ENCODE measurements at places on chromosomes 12 and 14. TPM values are rescaled to one million over a fixed set of nuclear protein-coding genes. Genes with fewer than 3 reads are reported as not detected.

Gene VRK1
- total RNA-seq = 47.0 TPM

DNA sequence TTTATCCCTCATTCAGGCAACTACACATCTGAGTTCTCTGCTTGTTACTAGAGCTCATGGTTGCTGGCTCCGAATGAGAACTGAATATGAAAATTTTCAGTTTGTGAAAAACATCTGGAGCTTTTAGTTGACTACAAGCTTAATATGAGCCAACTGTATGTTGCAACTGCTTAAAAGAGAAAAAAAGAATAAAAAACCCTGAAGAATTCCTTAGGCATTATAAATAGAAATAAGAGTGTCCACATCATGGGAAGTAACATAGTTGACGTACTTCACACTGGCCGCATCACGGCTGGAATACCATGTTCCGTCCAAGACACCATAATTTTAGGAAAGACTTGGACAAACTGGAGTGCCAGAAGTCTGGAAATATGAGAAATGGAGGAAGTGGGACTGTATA, 57.9 kb downstream of the PDE3A start:
- no peak for DNase-seq

GRCh38 chr12:31005944-31006361, 67.7 kb upstream of the DDX11 start:
- peak; percentile 84 for DNase-seq

Gene CDKN3
- total RNA-seq = 122 TPM

- peak; percentile 97 for DNase-seq
Measured at GRCh38 chr14:93042968-93043940, 72.5 kb downstream of the ITPK1 start.

- no peak for DNase-seq
Measured at GRCh38 chr14:99512110-99512449, 30.9 kb downstream of the CCNK start.

DNA sequence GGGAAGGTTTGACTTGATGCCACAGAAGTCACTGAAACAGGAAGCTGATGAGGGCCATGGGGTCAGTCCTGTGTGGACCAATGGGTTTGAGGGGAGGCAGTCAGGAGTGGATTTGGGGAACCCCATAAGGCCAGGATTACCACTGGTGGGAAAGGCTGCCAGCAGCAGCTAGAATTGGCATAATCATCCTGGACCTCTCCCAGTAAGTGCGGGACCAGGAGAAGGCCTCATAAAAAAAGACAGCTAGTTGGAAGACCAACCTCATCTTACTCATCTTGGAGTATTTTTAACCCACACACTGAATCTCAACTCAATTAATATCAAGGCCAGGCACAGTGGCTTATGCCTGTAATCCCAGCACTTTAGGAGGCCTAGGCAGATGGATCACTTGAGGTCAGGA, 22.7 kb downstream of the TBX3 start:
- DNase-seq = no peak

Gene HPD
- total RNA-seq = 0.47 TPM

DNA sequence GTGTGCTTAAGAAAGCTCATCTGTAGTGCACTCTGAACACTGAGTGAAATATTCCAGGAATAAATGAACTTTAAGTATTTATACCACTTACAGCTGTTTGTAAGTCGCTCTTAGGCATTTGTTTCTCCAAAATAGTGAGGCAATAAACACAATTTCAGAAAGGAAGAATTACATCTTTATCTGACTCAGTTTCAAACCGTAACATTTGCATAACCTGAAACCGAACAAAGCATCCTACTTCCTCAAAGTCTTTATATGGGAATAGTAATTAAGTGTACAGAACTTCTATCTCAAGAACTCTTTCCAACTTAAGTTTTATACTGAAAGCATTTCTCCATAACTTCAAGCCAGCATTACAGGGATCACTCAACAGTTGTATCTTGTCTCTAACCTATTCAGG, 58.4 kb downstream of the SOX5 start:
- no peak for DNase-seq

Gene CPM
- total RNA-seq = not detected

GRCh38 chr14:99395909-99396530, 84.6 kb downstream of the SETD3 start:
- peak; percentile 89 for DNase-seq

Gene CNTN1
- 0.20 TPM for total RNA-seq

DNA sequence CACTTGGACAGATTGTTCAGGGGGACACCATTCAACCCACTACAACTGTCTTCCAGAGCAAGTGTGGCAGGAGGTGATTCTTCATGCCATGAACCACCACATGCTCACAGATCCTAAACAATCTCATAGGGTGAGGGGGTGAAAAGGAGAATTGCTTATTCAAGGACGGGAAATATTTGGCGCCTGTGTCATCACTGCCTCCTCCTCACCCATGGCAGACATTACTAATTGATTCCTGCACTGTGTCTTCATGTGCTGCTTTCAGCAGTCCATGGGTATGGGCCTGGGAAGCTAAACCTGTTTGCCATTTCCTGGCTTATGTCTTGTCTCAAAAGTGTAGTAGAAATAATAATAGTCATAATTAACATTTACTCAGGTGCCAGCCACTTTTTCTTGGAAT, 31.3 kb downstream of the MMAB start:
- peak; percentile 90 for DNase-seq

DNA sequence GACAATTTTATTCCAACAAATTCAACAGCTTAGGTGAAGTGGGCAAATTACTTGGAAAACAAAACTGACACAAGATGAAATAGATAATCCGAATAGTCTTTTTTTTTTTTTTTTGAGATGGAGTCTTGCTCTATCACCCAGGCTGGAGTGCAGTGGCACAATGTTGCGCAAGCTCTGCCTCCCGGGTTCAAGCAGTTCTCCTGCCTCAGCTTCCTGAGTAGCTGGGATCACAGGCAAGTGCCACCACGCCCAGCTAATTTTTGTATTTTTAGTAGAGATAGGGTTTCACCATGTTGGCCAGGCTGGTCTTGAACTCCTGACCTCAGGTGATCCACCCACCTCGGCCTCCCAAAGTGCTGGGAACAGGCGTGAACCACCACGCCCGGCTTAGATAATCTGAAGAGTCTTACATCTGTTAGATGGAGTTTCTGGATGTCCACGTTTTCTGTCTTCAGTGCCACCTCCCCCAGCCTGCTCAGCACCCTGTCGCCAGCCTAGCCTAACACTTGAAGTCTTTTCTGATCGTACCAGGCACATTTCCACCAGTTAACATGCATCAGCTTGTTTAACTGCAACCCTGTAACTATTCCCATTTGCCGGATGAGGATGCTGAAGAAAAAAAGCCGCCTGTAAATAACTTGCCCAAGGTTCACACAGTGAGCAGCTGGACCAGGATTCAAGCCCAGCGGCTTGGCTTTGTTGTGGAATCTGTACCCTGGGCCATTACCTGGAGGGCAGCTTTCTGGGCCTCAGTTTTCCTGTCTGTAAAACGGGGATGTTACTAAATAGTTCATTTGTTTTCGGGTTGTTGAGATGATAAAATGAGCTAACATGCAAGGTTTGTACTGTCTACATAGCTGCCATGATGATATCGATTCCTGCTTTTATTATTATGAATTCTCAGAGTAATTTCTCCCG, 26.4 kb downstream of the FBRSL1 start:
- no peak for DNase-seq

GRCh38 chr12:118503476-118503875, 127.1 kb downstream of the SUDS3 start:
- DNase-seq = no peak

Gene PIWIL1
- total RNA-seq = not detected

DNA sequence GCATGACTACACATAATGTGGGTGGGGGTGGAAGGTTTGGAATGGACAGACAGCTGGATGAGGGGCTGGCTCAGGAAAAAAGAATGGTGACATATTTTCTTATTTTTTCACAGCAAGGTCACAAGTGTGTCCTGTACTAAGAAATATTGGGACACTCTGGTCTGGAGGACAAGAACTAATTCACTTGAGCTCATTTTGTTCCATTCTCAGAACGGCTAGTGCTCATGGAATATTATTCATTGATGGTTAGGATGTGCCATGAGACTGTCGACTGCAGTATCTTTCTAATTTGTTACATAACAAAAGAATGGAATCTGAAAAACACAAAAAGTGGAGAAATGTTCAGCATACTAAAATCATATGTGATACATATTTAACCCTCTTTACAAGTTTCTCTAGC, 149.5 kb downstream of the BMP4 start:
- DNase-seq = no peak

Gene CCDC177
- not detected for total RNA-seq

- no peak for DNase-seq
Measured at GRCh38 chr12:52631264-52631663, 12.9 kb upstream of the KRT73 start.

- DNase-seq = no peak
Measured at GRCh38 chr14:29630566-29631160, 297.0 kb downstream of the PRKD1 start.

Gene C12orf60
- total RNA-seq = 1.7 TPM

Gene BICDL1
- total RNA-seq = not detected

GRCh38 chr14:77542421-77543239, 44.0 kb upstream of the ISM2 start:
- peak; percentile 11 for DNase-seq

- no peak for DNase-seq
Measured at GRCh38 chr12:109709401-109709991, 4.1 kb upstream of the FAM222A start.

- DNase-seq = peak; percentile 94
Measured at GRCh38 chr14:30223385-30223785, 295.7 kb upstream of the PRKD1 start.

Gene EXOC3L4
- total RNA-seq = not detected

GRCh38 chr14:60161196-60162107, 3.7 kb downstream of the DHRS7 start:
- no peak for DNase-seq

- no peak for DNase-seq
Measured at GRCh38 chr12:104490186-104490585, 33.4 kb downstream of the CHST11 start.

DNA sequence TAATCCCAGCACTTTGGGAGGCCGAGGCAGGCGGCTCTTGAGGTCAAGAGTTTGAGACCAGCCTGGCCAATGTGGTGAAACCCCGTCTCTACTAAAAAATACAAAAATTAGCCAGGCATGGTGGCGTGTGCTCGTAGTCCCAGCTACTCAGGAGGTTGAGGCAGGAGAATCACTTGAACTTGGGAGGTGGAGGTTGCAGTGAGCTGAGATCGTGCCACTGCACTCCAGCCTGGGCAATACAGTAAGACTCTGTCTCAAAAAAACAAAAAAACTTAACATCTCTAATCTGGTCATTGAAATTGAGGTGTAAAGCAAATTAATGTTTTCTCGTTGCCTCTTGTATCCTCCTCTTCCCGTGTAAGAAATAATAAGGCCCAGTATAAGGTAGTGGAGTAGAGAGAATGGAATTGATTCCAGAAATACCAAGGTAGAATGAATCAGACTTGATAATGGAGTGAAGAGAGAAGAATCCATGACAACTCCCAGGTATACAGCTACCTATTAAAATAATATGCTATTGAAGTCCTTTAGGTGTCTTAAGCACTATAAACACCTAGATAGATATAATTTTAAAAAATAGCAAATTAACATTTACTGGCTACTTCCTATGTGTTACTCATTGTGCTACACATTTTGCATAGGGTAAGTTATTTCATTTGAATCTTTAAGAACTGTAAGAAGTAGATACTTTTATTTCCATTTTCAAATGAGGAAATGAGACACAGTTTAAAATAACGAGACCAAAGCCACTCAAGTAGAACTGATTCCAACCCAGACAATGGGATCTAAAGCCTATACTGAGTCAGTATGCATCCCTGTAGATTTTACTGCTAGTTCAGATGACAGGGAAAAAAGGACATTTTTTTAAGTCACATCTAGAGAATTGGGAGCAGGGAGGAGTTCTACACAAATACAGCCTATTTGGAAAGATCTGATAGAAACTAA, 23.2 kb downstream of the RAP1B start:
- DNase-seq = no peak

GRCh38 chr12:39503439-39503838, 60.5 kb upstream of the KIF21A start:
- DNase-seq = peak; percentile 66

Gene KRT3
- total RNA-seq = 0.13 TPM

GRCh38 chr14:101018561-101019290, 115.2 kb upstream of the RTL1 start:
- DNase-seq = no peak

DNA sequence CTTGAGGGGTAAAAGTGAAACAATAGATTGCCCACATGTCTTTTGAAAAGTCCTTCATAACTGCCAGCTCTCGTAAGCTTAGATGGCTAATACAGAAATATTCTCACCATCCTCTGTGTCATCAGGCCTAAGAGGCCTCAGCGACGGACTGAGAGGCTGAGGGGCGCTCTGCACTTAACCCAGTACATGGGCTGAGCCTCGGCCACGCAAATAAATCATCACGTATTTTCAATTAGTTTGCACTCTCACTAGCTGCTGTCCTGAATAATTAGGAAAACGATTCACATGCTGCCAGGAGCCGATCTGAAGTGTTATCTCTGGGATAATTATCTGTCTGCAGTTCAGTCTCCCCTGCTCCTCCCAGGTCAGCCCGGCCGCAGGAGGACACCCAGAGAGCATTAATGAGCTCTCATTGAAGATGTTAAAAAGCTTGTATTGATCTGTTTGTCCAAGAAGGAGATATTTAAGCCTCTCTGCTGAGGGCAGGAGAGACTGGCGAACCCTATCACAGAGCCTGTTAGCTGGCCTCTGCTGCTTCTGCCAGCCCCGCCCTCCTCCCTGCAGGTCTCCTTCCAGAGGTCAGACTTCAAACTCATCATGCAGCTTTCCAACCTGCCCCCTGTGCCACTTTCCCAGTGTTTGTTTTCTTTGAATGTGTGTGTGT, 1051.3 kb downstream of the VRK1 start:
- DNase-seq = no peak

Gene SYNDIG1L
- total RNA-seq = not detected

GRCh38 chr12:74321381-74321780, 216.3 kb upstream of the ATXN7L3B start:
- DNase-seq = no peak

DNA sequence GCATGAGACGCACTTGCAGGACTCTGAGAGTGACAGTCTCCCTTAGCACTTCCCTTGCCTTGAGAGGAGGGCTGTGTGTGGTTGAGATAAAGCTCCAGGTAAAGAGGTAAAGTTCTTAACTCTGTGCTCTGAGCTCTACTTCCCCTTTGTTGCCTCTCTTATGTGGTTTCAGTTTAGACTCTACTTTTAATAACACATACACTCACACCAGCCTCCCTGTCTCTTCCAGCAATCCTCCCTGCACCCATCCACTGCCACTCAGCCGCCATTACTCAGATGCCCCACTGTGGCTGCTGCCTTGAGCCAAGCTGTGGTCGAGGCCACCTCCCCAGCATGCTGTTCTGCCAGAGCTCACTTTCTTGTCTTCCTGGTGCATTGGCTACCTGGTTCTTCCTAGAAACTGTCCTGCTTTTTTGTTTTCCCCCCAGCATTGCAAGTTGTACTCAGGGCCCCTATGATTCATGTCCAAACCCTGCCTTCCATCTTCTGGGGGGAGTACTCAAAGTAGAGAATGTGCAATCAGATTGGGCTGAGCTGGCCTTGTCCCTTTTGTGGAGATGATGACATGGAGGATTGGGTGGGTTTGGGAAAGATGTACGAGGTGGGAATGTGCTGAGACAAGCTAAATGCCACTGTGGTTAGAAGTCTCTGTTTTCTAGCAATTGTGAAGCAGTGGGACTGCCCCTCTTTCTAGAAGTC, 115.5 kb upstream of the PARP11 start:
- no peak for DNase-seq

GRCh38 chr14:78593949-78594348, 423.8 kb downstream of the NRXN3 start:
- no peak for DNase-seq
